Fibroblast of upper back skin (primary cell): ENCODE measurements at places on chromosomes 4 and X.

DNA sequence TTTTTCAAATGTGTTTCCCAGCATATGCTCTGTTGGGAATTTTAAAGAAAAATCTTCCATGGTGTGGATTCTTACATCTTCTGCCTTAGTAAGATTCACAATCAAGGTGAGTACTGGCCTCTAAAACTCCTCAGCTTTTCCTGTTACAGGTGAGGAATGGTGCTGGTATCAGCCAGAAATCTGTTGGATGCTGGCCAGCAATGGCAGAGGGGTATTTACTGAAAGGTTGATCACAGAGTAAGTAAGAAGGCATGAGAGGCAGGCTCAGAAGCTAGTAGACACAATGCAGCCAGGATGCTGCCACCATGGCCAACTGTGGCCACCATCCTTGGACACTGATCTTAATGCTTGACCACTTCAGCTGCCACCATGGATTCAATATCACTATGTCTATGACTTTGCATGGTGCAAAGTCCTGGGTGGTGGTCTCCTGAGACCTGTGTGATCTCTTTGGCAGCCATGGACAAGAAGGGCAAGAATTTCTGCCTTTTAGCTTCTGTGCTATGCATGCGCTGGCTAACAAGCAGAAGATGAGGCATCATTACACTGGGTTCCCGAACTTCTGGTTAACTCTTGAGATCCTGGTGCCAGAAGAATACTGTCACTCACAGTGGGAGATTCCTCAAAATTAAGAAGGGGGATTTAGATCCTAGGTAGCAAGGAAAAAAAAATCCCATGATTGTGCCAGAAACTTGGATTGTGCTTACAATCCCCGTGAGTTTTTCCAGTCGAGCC lies 60.2 kb downstream of the CHRNA9 start:
- no peak for DNase-seq

- DNase-seq: no peak
Observed at GRCh38 chr4:15906020-15906443, 32.5 kb downstream of the FGFBP1 start.

- DNase-seq: no peak
Observed at GRCh38 chr4:53431052-53431451, 53.6 kb downstream of the FIP1L1 start.

GRCh38 chr4:95531141-95531540 lies 17.6 kb downstream of the UNC5C start:
- DNase-seq: no peak

DNA sequence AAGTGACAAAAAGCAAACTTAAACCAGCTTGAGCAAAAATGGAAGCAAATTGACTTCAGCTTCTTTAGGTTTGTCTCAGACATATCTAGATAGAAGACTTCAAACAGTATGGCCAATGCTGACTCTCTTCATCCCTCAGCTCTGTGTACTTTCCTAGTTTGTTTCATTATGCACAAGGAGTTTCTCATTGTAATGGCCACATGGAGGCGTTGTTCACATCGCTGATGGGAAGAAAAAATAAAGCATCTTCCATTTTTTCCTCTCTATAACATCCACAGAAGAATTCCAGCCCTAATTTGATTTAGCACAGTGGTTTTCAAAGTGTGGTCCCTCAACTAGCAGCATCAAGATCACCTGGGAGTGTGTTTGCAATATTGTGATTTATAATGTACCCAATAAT lies 397.5 kb upstream of the PRKX start:
- no peak for DNase-seq

- DNase-seq: no peak
Observed at GRCh38 chr4:4270529-4270928, 19.4 kb downstream of the LYAR start.
